ENCODE measurements at places on chromosomes 2 and 18. TPM values are rescaled to one million over a fixed set of nuclear protein-coding genes. Genes with fewer than 3 reads are reported as not detected.

REG1A gene
- total RNA-seq = not detected

MAP2 gene
- total RNA-seq = 67.1 TPM

LYPD6 gene
- total RNA-seq = 0.64 TPM

DLGAP1 gene
- total RNA-seq = 4.0 TPM

TMEM214 gene
- total RNA-seq = 84.6 TPM

DNAJC5G gene
- total RNA-seq = not detected

POTEJ gene
- total RNA-seq = not detected

EGR4 gene
- total RNA-seq = not detected

ACTG2 gene
- total RNA-seq = 70.2 TPM

NAT8 gene
- total RNA-seq = not detected

TUBA3E gene
- total RNA-seq = not detected

L3MBTL4 gene
- 13.9 TPM for total RNA-seq

HOXD12 gene
- not detected for total RNA-seq

STARD6 gene
- not detected for total RNA-seq

MATN3 gene
- total RNA-seq = 9.1 TPM

SIX2 gene
- total RNA-seq = 0.26 TPM

RNF152 gene
- total RNA-seq = 15.5 TPM

NCK2 gene
- total RNA-seq = 43.5 TPM

ACMSD gene
- not detected for total RNA-seq

ST8SIA3 gene
- total RNA-seq = not detected

FAP gene
- 25.3 TPM for total RNA-seq

DSC3 gene
- not detected for total RNA-seq

ANKRD29 gene
- total RNA-seq = 51.9 TPM

LRRC30 gene
- total RNA-seq = not detected

SERPINB11 gene
- not detected for total RNA-seq

Measured in left lung (tissue), 14 donors.